NCI-H1417 (cell line): ENCODE measurements at places on chromosomes 2 and 18.

DNA sequence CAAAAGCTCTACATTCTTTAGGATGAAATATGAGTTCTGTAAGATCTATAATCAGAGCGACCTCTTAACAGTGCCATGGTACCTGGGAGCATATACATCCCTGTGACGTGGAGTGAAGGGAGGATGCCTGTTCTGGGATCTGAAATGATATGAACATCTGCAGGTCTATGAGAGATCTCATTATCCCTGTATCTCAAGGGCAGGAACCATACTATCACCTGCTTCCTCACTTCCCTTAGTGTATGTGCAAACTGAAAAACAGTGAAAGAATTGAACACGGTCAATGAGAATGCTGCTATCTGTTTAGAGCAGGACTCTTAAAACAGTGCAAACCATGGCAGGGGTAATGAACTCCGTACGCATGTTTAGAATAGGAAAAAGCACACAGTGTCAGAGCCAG, 364.0 kb downstream of the LPIN1 start:
- no peak for DNase-seq

DNA sequence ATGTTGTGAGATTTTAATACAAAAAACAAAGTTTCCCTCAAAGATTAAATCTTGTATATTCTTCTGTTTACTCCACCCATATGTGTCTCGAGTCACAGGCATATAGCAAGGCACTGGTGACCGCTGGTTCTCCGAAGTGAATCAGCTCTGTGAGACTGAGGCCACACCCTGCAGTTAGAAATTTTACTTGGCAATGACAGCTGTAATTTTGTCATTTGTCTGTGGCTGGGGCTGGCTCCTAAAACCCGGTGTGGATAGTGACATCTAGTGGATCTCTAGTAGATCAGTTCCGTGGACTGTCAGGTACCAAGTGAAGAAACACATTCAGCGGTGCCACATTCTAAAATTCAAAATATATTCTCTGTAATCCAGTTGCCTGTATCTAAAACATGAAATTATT, 278.0 kb downstream of the NEDD4L start:
- peak; percentile 62 for DNase-seq

GRCh38 chr18:46481048-46481846, 175.8 kb downstream of the LOXHD1 start:
- peak; percentile 62 for DNase-seq

- no peak for DNase-seq
Observed at GRCh38 chr2:201432038-201432620, 19.1 kb downstream of the TRAK2 start.

GRCh38 chr18:68498185-68498584, 216.7 kb downstream of the TMX3 start:
- no peak for DNase-seq

GRCh38 chr2:156538083-156538504, 101.9 kb downstream of the GPD2 start:
- DNase-seq, result no peak

DNA sequence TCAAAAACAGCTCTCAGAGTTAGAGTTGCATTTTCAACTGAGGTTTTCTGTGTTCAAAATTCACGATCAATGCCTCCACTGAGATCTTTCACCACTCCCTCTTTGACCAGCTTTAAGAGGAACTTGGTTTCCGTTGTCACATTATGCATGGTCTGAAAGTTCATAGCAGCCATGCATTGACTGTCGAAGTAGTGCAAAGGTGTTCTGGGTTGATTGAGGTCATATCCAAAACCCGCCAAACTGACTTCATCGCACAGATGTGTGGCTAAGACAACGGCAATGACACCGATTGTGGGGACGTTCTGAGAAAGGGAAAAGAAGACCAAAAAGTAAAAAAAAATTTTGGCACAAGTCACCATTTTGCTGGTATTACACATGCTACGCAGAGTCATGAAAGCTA, 48.7 kb downstream of the ST3GAL5 start:
- DNase-seq, result no peak

DNA sequence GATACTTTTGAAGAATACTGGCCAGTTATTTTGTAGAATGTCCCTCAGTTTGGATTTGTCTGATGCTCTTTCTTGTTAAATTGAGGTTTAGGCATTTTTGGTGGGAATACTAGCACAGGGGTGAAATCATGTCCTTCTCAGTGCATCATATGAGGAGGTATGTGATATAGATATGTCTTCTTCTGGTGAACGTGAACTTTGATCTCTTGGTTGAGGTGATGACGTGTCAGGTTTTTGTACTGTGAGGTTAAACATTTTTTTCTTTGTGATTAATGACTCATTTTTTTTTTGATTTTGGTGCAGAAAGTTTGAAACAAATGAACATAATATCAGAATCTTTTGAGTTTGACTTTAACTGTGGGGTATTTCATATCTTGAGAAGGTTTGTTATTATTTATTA, 11.0 kb downstream of the ZNF407 start:
- no peak for DNase-seq

DNA sequence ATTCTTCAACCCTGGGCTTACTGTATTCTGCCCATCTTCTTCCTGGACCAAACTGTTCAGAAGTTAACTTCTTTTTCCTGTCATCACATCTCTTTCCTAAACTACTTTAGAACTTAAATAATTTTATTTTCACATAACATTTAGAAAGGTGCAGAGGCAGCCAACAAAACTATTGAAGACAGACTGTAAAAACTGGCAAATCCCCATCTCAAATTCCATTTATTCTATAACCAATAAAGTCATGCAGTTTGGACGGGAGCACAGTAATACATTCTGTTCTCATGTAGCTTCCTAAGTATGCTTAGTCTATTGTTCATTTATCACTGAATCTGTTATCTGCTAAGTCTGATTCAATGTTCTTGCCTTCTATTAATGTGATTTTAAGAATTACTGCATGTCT, 99.1 kb downstream of the SMAD2 start:
- DNase-seq, result no peak

GRCh38 chr2:228318218-228318617, 136.7 kb upstream of the SPHKAP start:
- no peak for DNase-seq

GRCh38 chr2:165274698-165275097, 35.5 kb downstream of the SCN2A start:
- DNase-seq, result no peak

DNA sequence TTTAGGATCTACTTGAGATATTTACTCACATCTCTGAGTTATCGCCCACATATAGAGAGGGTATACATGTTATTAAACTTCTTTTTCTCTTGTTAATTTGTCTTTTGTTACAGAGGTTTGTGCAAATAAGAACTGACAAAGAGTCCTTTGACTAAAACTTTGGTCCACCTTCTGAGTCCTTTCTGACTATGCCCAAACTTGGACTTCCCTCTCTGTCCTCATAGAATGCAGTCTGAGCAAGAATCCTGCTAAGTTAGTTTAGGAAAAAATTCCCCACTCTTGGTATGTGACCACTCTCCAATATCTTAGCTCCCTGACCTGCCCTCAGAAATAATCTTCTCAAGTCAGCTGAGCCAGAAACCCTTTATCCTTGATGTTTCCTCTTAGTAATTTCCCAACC, 257.5 kb upstream of the REG3G start:
- no peak for DNase-seq

DNA sequence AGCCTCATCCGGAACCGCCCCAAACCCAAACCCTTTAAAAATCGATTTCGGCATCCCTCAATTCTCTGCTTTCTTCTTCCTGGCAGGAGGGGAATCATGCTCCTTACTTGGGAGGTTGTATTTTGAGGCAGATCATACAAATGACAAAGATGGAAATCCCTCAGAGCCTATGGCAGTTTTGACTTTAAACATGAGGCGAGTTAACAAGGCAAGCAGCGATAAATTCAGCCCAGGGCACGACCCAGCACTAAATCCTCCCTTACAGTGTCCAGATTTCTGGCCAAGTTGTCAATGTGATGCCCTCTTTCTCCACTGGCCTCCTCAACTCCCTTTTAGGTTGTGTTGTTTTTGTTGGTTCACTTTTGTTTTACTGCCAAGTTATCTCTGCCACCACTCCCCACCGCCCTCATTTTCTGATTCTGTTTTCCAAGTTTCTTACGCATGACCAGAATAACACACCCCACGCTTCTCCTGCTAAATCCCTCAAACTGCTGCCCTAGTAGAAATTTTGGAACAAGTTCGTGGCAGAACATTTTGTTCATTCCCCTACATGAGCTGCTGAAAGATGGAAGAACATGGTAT, 68.3 kb downstream of the CTAGE1 start:
- no peak for DNase-seq

- DNase-seq, result no peak
Observed at GRCh38 chr2:69422198-69422597, 15.0 kb downstream of the NFU1 start.

- DNase-seq, result peak; percentile 88
Observed at GRCh38 chr2:20447437-20448245, 767 bp downstream of the RHOB start.

DNA sequence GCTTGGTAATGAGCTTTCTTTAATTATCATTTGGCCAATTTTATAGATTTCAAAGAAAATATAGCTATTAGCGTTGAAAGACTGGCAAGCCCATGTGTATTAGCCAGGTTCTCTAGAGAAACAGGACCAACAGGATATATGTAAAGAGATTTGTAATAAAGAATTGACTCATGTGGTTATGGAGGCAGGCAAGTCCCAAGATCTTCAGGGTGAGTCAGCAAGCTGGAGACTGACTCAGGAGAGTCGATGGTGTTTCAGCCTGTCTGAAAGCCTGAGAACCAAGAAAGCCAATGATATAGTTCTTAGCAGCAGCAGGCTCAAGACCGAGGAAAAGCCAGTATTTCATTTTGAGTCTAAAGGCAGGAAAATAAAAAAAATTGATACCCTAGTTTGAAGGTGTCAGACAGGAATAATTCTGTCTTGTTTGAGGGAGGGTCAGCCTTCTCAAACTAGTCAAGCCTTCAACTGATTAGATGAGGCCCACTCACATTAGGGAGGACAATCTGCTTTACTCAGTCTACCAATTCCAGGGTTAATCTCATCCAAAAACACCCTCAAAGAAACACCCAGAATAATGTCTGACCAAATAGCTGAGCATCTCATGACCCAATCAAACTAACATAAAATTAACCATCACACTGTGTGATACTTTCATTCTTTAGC, 78.3 kb upstream of the CRIM1 start:
- DNase-seq, result no peak

GRCh38 chr2:102289129-102289528, 22.2 kb upstream of the IL1RL1 start:
- DNase-seq, result no peak

DNA sequence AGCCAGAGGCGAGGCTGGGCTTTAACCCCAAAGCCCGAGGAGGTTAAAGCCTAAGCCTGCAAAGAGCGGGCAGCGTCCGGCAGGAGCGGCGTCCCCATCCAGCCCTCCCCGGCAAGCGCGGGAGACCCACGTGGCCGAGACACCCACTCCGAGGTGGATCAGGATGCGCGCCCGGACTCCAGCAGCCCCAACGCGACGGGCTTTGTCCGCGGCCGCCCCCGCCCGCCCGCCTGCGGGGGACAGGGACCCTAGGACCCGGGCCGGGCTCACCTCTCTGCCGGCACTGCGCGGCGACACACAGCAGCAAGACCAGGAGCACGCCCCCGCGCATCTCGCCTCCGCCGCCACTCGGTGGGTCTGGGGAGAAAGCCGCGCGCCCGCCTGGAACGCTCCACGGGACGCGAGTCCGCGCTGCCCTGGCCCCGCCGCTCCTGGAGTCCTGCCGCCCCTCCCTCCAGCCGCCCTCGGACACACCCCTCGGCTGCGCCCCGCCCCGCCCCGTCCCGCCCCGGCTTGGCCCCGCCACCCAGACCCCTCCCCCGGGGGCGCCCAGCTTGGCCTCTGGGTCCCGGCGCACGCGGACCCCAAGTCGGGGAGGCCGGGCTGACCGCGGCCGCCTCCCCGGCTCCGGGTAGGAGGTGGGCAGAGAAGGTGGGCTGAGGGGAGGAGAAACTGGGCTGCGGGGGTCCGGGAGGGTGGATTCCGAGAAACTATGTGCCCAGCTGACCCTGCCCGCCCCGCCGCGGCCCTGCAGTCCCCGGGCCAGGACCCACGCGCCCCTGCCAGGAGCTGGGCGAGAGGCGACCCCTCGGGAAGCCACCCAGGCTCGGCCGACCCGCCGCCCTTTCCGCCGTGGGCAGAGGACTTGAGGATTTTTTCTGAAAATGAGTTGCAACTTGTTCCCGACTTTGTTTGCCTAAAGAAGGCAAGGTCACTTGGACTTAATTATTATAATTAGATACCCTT, at the start of gene LAMA1:
Gene LAMA1, minus strand, starts transcription at position 408 of the 966 bp plus-strand sequence. Its CDS starts 77 bp downstream, at position 331.
- no peak for DNase-seq

GRCh38 chr2:223117533-223117932, 65.5 kb downstream of the KCNE4 start:
- no peak for DNase-seq

GRCh38 chr2:2871480-2872308, 505.9 kb downstream of the EIPR1 start:
- no peak for DNase-seq

DNA sequence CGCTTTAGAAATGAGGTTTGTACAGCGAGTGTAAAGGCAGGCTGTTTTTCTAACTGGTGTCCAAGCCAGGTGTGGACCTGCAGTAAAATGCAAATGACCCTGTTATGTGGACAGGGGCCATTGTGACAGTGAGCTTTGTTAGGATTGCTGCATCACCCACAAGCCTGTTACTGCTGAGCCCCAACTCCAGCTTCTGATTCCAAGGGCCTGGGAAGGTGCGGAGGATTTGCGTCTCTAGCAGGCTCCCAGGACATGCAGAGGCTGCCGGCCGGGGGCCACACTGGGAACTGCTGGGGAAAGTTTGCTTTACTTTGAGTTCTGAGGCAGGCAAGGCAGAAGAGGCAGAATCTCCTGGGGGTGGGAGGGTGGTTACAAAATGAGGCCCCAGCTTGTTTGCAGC, 164.1 kb downstream of the GLI2 start:
- no peak for DNase-seq

- DNase-seq, result no peak
Observed at GRCh38 chr18:59810735-59811520, 88.9 kb upstream of the PMAIP1 start.

GRCh38 chr2:57544624-57545023, 502.0 kb upstream of the VRK2 start:
- no peak for DNase-seq

DNA sequence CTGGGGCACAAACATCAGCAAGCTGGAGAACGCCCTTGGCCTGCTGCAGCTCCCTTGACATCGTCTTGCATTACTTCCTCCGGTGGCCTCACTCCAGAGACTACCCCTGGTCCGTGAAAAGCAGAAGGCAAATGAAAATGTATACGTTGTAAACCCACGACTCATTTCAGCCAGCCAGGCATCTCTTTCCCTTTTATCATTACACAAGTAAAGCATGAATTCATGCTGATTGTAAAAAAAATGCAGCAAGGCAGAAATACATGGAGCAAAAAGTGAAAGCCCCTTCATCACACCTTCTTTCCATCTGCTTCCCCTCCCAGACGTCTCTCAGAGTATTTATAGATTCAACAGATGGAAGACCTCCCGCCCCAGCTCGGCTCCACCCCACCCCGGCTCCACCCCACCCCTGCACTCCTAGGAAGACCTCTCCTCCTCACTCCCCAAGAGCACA, 41.6 kb upstream of the RALBP1 start:
- no peak for DNase-seq

DNA sequence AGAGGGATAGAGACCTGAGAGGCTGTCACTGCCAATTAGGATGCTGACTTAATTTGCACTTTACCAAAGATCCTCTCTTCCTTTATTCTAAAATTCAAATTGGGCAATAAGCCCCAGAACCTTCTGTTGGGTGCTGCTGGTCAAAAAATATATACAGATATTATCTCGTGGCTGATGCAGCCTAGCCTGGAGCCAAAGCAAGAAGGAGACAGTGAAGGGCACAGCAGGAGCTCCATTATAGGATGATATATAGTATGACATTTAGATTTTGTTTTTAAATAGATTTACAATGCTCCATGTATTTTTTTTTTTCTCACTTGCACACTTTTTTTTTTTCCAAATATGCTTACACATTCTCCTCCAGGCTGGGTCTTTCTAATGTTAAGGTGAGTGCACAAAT, 579.3 kb downstream of the PIK3C3 start:
- DNase-seq, result no peak
